ENCODE measurements at places on chromosomes 5 and 9.
A peak's percentile ranks its signal among the peaks of the same experiment; 100 is the strongest.

DNA sequence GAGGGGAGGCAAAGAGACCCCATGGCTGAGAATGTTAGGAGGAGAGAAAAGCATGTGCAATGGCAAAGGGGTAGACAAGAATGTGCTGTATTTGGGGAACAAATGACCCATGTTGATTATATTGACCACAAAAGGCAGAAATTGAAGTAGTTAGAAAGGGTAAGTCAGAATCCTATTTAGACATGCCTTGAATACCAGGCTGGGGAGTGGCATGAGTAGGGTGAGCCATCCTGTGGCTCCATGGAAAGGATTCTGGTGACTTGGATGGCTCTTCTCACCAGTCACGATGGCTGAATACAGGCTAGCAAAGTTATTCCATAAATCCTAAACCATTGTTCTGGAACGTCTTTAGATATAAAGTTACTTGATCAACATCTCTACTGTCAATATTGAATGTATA lies 73.4 kb upstream of the MEF2C start:
- H3K36me3 ChIP-seq, result no peaks in the 10 kb centered on the region
- no peak for DNase-seq
- H3K4me3 ChIP-seq, result no peak overlapping the region
- peaks cover 27% of the 10 kb centered on the region for H3K4me1 ChIP-seq
- H3K27me3 ChIP-seq, result no peaks in the 10 kb centered on the region
- no peak overlapping the region for H3K27ac ChIP-seq

DNA sequence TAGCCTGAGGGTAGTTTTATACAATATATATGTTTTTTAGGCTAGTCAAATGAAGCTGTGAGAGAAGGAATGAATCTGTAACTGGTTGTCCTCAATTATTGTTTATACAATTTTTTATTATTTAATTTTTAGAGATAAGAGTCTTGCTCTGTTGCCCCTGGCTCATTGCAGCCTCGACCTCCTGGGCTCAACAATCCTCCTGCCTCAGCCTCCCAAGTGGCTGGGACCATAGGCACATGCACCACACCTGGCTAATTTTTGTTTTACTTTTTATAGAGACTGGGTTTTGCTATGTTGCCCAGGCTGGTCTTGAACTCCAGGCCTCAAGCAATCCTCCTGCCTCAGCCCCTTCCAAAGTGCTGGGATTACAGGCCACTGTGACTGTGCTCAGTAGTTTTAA lies 2.7 kb downstream of the MRPL41 start:
- peaks cover 4% of the 10 kb centered on the region for H3K36me3 ChIP-seq
- peaks cover 7% of the 10 kb centered on the region for H3K27me3 ChIP-seq
- H3K4me1 ChIP-seq, result peaks cover 7% of the 10 kb centered on the region

GRCh38 chr5:11963227-11963626 lies 59.0 kb upstream of the CTNND2 start:
- H3K27ac ChIP-seq, result no peak overlapping the region
- H3K4me1 ChIP-seq, result peaks cover 12% of the 10 kb centered on the region
- no peak for DNase-seq
- no peaks in the 10 kb centered on the region for H3K27me3 ChIP-seq

DNA sequence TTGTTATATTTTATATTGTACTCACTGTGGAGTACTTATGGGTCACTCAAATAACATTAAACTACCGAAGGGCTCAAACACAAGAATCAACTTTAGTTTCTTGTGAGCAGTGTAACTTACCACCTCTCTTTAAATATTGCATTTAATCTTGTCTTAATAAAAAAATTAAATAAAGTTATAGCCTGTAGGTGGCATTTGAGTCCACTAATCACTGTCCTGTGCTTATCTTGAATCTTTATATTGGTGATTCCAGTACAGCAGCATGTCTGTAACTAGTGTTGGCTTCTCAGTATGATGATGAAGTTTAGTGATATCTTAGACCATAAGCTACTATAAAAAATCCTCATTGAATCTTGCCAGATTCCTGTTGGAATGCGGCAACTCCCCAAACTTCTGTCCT lies 313.8 kb downstream of the FAM170A start:
- H3K27me3 ChIP-seq, result no peaks in the 10 kb centered on the region
- no peak overlapping the region for H3K27ac ChIP-seq
- H3K36me3 ChIP-seq, result no peaks in the 10 kb centered on the region
- no peak for DNase-seq

- H3K4me3 ChIP-seq, result peak overlapping the region; percentile 46
- DNase-seq, result no peak
- H3K36me3 ChIP-seq, result no peaks in the 10 kb centered on the region
Measured at GRCh38 chr9:136344544-136345280, 17.4 kb downstream of the GPSM1 start.

- H3K36me3 ChIP-seq, result no peaks in the 10 kb centered on the region
- H3K4me1 ChIP-seq, result peaks cover 6% of the 10 kb centered on the region
- H3K27me3 ChIP-seq, result peaks cover 2% of the 10 kb centered on the region
- no peak for DNase-seq
- no peak overlapping the region for H3K4me3 ChIP-seq
Measured at GRCh38 chr9:2229109-2229721, 214.1 kb downstream of the SMARCA2 start.

GRCh38 chr5:52925001-52925400 lies 64.2 kb upstream of the ITGA2 start:
- no peak for DNase-seq
- H3K27me3 ChIP-seq, result no peaks in the 10 kb centered on the region
- H3K36me3 ChIP-seq, result no peaks in the 10 kb centered on the region
- no peak overlapping the region for H3K4me3 ChIP-seq
- no peaks in the 10 kb centered on the region for H3K4me1 ChIP-seq
- H3K27ac ChIP-seq, result no peak overlapping the region

- no peaks in the 10 kb centered on the region for H3K36me3 ChIP-seq
- no peak for DNase-seq
- H3K27me3 ChIP-seq, result peaks cover 11% of the 10 kb centered on the region
- H3K4me3 ChIP-seq, result no peak overlapping the region
Measured at GRCh38 chr5:138629392-138629791, 54.2 kb upstream of the HSPA9 start.

- no peaks in the 10 kb centered on the region for H3K4me1 ChIP-seq
- no peak for DNase-seq
- H3K27me3 ChIP-seq, result no peaks in the 10 kb centered on the region
Measured at GRCh38 chr5:78716206-78716605, 67.6 kb upstream of the LHFPL2 start.

- no peak overlapping the region for H3K27ac ChIP-seq
- no peaks in the 10 kb centered on the region for H3K27me3 ChIP-seq
- no peak overlapping the region for H3K4me3 ChIP-seq
- H3K4me1 ChIP-seq, result peaks cover 2% of the 10 kb centered on the region
- H3K36me3 ChIP-seq, result no peaks in the 10 kb centered on the region
- no peak for DNase-seq
Measured at GRCh38 chr5:6250121-6250520, 128.2 kb downstream of the MED10 start.

GRCh38 chr9:77908293-77908692 lies 123.3 kb downstream of the GNAQ start:
- no peaks in the 10 kb centered on the region for H3K27me3 ChIP-seq
- no peak overlapping the region for H3K27ac ChIP-seq
- H3K4me1 ChIP-seq, result peaks cover 20% of the 10 kb centered on the region
- no peaks in the 10 kb centered on the region for H3K36me3 ChIP-seq
- H3K4me3 ChIP-seq, result no peak overlapping the region

GRCh38 chr9:72971411-72971810 lies 18.6 kb upstream of the ALDH1A1 start:
- H3K4me3 ChIP-seq, result no peak overlapping the region
- H3K27me3 ChIP-seq, result no peaks in the 10 kb centered on the region
- H3K36me3 ChIP-seq, result peaks cover 7% of the 10 kb centered on the region
- H3K4me1 ChIP-seq, result peaks cover 3% of the 10 kb centered on the region
- no peak for DNase-seq
- no peak overlapping the region for H3K27ac ChIP-seq

DNA sequence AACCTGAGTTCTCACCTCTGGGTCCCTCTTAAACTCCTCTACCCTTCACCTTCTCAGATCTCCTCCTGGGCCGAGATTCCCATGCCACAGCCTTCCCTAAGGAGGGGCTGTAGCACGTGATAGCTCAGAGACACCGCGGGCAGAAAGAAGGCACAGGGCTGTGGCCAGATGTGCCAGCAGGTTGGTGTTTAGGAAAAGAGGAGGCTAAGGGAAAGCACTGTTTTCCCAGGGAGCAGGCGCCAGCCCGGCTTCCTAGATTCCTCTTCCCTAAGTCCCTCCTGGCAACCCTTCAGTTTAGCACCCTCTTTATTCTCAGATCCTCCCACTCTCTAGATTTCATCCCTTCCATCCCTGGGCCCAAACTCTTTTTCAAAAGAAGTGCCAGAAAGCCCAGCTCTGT lies 59.4 kb upstream of the CCNG1 start:
- H3K27ac ChIP-seq, result no peak overlapping the region
- peaks cover 3% of the 10 kb centered on the region for H3K27me3 ChIP-seq
- DNase-seq, result no peak
- H3K36me3 ChIP-seq, result no peaks in the 10 kb centered on the region
- H3K4me1 ChIP-seq, result no peaks in the 10 kb centered on the region

DNA sequence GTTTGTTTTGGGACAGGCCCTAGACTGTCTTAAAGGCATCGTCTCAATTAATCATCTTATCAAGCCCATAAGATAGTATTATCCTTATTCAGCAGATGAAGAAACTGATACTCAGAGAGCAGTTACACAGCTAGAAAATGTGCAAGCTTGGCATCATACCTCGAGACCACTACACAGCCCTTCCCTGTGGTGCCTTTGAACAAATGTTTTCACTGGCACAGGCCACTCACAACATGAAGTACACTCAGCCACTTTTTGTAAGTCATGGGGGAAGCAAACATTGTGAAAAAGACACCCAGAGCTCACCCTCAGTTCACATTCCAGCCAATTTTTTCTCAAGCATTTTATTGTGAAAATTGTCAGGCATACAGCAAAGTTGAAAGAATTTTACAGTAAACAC lies 122.5 kb downstream of the WDR41 start:
- H3K4me1 ChIP-seq, result peaks cover 3% of the 10 kb centered on the region
- no peak for DNase-seq
- H3K27ac ChIP-seq, result no peak overlapping the region
- H3K4me3 ChIP-seq, result no peak overlapping the region
- peaks cover 9% of the 10 kb centered on the region for H3K36me3 ChIP-seq

DNA sequence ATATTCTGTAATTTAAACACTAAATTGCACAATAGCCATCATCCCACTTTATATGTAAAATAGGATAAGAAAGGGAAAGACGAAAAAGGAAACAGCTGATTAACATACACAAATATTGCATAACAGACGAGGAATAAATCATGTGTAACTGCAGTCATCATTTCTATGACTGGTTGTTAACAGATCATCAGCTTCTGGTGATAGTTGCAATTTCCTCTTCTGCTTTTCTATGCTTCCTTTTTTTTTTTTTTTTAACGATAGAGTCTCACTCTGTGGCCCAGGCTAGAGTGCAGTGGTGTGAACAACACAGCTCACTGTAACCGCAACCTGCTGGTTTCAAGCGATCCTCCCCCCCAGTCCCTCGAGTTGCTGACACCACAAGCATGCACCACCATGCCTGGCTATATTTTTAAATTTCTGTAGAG lies 22.5 kb upstream of the JAKMIP2 start:
- peaks cover 3% of the 10 kb centered on the region for H3K4me1 ChIP-seq
- no peak for DNase-seq
- H3K27me3 ChIP-seq, result peaks cover 2% of the 10 kb centered on the region
- no peaks in the 10 kb centered on the region for H3K36me3 ChIP-seq
- H3K27ac ChIP-seq, result no peak overlapping the region

DNA sequence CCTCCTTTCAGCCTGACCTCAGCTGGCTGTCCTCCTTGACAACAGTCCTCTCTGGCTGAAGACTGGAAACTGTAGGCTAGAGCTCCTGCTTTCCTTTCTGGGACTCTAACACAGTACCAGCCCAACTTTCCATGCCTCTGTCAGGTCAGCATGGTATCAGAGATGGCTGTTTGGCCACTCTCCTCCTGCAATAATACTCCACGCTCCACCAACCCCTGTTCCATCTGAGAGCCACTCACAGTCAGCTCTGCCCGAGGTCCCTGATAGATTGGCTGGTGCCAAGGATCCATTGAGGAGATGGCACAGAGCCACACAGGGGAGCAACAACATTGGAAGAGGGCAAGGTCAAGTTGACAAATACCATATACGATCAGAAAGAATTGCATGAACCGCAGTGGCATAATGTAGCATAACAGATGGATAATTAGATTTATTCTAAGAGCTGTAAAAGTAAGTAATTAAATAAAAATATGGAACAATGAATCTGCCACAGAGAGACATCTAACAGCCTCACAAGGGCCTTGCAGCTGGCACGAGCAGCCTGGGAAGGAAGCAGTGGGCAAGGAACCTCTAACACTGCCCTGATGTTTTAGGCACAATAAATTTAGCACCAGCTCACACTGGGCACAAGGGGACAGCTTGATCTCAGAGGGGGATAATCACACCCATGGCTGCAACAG lies 94.3 kb upstream of the LRRTM2 start:
- peaks cover 68% of the 10 kb centered on the region for H3K4me1 ChIP-seq
- H3K27me3 ChIP-seq, result peaks cover 4% of the 10 kb centered on the region
- DNase-seq, result no peak
- H3K27ac ChIP-seq, result peak overlapping the region; percentile 85

DNA sequence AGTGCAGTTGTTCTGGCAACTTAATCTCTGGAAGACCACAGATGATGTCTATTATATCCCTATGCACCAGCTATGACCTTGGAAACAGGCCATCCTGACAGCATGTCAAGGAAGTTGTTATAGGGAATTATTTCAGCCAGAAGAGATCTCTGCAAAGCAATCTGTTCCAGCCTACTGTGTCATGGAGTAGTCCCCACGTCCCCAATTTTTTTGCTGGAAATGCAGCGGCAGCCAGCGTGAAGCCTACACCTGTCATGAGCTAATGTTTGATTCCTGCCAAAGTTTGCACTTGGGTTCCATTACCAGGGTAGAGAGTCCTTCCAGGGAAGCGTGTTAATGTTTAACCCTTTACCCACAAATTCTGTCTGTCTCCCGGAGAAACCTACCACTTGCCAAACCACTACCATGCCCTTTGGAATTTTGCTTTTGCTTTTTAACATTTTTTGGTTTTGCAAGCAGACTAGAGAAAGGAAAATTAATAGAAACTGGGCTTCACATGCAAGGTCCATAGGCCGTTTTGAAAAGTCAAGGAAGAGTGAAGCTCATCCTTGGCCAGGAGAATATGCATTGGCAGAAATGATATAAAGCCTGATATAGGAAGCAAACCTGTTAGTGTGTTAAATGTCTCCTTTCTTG lies 174.9 kb upstream of the SPRY4 start:
- DNase-seq, result no peak
- H3K27me3 ChIP-seq, result no peaks in the 10 kb centered on the region
- H3K27ac ChIP-seq, result no peak overlapping the region

DNA sequence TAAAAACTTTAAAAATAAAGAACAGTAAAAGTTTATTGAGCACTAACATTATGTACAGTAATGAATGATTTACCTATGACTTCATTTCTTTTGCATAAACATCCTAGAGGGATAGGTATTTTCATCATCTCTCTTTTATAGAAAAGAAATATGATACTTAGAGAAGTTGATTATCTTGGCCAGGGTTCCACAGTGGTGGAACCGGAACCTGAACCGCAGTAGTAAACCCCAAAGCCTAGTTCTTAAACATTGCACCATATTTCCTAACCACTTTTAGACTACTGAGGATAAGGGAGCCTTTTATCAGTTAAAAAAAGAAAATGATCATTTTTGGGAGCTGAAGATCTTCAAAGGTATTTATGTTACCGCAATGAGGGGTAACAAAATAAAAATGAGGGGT lies 205.7 kb upstream of the SGCD start:
- DNase-seq, result no peak
- no peaks in the 10 kb centered on the region for H3K36me3 ChIP-seq
- no peak overlapping the region for H3K27ac ChIP-seq

Measured in glutamatergic neuron (in vitro differentiated cells).